ENCODE measurements at places on chromosomes 7 and 10. TPM values are rescaled to one million over a fixed set of nuclear protein-coding genes. Genes with fewer than 3 reads are reported as not detected.

CTBP2 gene
- total RNA-seq: 66.7 TPM

MSMB gene
- not detected for total RNA-seq

SPDYE6 gene
- total RNA-seq: not detected

ZPBP gene
- not detected for total RNA-seq

GRCh38 chr7:7496311-7496710 is 39.4 kb downstream of the COL28A1 start:
- no peaks in the 10 kb centered on the region for H3K4me1 ChIP-seq
- H3K27ac ChIP-seq: no peak overlapping the region
- no peak overlapping the region for H3K4me3 ChIP-seq

GRCh38 chr10:127527891-127528290 is 21.2 kb upstream of the NPS start:
- no peak overlapping the region for H3K27ac ChIP-seq
- H3K36me3 ChIP-seq: no peaks in the 10 kb centered on the region
- H3K4me3 ChIP-seq: no peak overlapping the region
- H3K27me3 ChIP-seq: no peaks in the 10 kb centered on the region

- no peak for DNase-seq
- H3K4me1 ChIP-seq: no peaks in the 10 kb centered on the region
- H3K36me3 ChIP-seq: no peaks in the 10 kb centered on the region
- no peak overlapping the region for H3K27ac ChIP-seq
- H3K4me3 ChIP-seq: no peak overlapping the region
- no peaks in the 10 kb centered on the region for H3K27me3 ChIP-seq
Measured at GRCh38 chr7:82726038-82726800, 282.6 kb upstream of the CACNA2D1 start.

- H3K4me3 ChIP-seq: no peak overlapping the region
- no peaks in the 10 kb centered on the region for H3K27me3 ChIP-seq
- H3K27ac ChIP-seq: no peak overlapping the region
Measured at GRCh38 chr10:32155075-32155516, 98.9 kb upstream of the KIF5B start.

GRCh38 chr7:2325162-2325561 is 10.9 kb upstream of the SNX8 start:
- peak overlapping the region; percentile 47 for H3K27ac ChIP-seq
- H3K36me3 ChIP-seq: no peaks in the 10 kb centered on the region
- H3K4me3 ChIP-seq: no peak overlapping the region
- H3K27me3 ChIP-seq: no peaks in the 10 kb centered on the region
- no peaks in the 10 kb centered on the region for H3K4me1 ChIP-seq

DNA sequence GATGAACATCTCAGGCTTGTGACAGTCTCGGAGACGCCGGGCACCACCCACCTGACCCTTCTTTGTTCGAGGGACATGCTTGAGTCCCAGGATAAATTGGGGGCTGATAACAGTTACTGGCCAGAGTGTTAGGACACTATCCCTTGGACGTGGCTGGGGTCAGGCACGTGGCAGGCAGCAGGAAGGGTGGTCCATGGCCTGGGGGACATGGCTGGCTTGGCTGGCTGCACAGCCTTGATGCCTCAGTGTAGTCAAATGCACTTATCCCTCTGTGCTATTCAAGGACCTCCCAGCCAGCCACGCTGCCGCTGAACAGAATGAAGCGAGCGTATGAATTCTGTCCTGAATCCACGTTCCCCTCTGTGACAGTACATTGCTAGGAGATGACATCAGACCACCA is 662.0 kb upstream of the FOXK1 start:
- H3K27ac ChIP-seq: no peak overlapping the region
- no peaks in the 10 kb centered on the region for H3K36me3 ChIP-seq
- no peak for DNase-seq
- no peaks in the 10 kb centered on the region for H3K4me1 ChIP-seq

GRCh38 chr10:84845628-84846261 is 517.4 kb downstream of the CCSER2 start:
- no peak overlapping the region for H3K27ac ChIP-seq
- no peaks in the 10 kb centered on the region for H3K27me3 ChIP-seq
- DNase-seq: no peak
- no peaks in the 10 kb centered on the region for H3K4me1 ChIP-seq
- H3K36me3 ChIP-seq: no peaks in the 10 kb centered on the region
- H3K4me3 ChIP-seq: no peak overlapping the region

GRCh38 chr10:51910596-51910995 is 211.2 kb upstream of the CSTF2T start:
- DNase-seq: no peak
- no peak overlapping the region for H3K4me3 ChIP-seq
- no peak overlapping the region for H3K27ac ChIP-seq
- no peaks in the 10 kb centered on the region for H3K4me1 ChIP-seq
- no peaks in the 10 kb centered on the region for H3K36me3 ChIP-seq

DNA sequence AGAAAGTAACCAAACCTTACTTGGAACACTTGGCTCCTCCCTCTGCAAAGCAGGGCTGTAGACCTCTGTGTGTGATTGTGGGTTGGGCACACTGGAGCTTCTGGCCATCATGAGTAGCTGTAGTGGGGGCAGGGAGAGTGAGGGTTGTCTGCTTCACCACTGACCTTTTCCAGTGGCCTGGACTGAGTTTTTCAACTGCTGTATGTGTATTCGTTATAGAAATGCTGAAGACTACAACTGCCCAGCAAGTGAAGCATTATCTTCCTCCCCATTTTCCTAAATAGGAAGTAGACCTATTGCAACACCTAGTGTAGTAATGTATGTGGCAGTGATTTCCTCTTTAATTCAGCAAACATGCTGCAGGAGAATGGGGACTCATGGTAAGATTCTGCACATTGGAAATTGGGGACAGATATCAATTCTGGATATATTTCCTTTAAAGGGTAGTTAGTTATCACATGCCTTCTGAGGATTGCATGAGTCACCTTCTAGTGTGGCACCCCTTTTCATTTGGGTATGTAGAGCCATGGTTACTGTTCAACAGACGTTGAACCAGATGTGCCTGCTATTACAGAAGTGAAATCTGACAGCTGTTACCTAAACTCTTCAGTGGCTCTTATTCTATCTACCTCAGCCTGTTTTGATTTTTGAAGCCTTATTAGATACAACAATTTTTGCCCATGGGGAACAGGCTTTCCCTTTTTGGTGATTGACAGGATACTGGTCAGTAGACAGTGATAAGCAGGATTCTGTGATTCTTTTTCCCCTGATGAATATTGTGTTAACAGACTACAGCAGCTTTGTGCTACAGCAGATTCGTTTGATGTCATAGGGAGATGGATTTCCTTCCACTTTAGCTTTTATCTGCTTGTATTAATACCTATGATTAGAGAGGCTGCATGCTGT is 130.9 kb downstream of the SND1 start:
- peaks cover 24% of the 10 kb centered on the region for H3K4me1 ChIP-seq
- no peaks in the 10 kb centered on the region for H3K36me3 ChIP-seq
- no peak overlapping the region for H3K4me3 ChIP-seq

DNA sequence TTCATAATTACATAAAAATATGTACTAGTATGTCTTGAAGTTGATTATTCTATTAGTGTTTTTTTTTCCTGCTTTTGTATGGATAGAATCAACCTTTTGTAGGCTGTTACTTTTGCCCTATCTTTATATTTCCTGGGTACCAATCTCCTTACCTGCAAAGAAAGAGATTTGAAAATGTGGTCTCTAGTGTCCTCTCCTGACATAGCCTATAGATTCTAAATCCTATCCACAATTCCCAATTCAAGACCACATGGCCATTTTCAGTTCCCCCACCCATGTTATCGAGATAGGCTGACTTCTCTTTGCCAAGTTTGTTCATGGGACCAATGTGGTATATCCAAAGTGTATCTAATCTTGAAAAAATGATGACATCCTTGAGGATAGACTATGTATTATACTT is 269.4 kb upstream of the SEMA3D start:
- no peaks in the 10 kb centered on the region for H3K36me3 ChIP-seq
- H3K4me1 ChIP-seq: no peaks in the 10 kb centered on the region
- H3K27ac ChIP-seq: no peak overlapping the region

DNA sequence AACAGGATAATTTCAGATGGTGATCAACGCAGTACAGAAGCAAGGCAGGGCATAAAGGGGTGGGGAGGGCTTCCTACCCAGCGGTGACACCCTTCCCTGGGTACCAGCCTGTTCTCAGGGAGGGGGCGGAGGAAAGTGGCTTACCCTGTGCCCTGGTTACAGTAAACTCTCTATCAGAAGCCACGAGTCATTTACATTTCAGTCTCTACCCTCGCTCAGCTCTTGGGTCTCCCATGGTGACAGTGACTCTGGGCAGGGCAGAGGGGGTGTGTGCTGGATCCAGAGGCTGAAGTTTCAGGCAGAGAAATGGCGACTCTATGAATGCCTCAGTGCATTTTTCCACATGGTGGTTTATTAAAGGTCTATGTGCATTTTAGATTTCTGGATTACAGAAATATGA is 107.0 kb downstream of the ADARB2 start:
- no peak overlapping the region for H3K27ac ChIP-seq
- DNase-seq: no peak
- no peaks in the 10 kb centered on the region for H3K36me3 ChIP-seq
- no peak overlapping the region for H3K4me3 ChIP-seq
- no peaks in the 10 kb centered on the region for H3K4me1 ChIP-seq

GRCh38 chr10:131216681-131217230 is 94.8 kb downstream of the TCERG1L start:
- no peaks in the 10 kb centered on the region for H3K27me3 ChIP-seq
- H3K36me3 ChIP-seq: no peaks in the 10 kb centered on the region
- H3K4me1 ChIP-seq: no peaks in the 10 kb centered on the region
- H3K27ac ChIP-seq: no peak overlapping the region
- no peak overlapping the region for H3K4me3 ChIP-seq

DNA sequence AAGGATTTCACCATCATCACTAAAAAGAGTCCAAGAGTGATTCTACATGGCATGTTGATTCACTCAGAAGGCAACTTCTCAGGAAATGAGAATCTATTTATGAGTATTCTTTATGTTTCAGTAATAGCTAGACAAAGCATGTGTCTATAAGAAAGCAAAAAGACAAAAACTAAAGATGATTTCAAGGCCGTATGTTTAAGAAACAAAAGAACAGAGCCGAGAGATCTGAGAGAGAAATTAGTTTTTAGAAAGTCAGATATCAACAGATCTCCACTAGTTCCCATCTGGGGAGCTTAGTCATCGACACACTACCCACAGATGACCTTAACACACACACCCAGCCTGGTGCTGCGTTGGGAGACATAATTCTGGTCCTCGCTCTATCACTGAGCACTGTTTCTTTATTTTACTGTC is 21.0 kb downstream of the PIP4K2A start:
- no peak overlapping the region for H3K27ac ChIP-seq
- no peak for DNase-seq
- H3K4me1 ChIP-seq: peaks cover 22% of the 10 kb centered on the region
- H3K36me3 ChIP-seq: no peaks in the 10 kb centered on the region
- no peak overlapping the region for H3K4me3 ChIP-seq

GRCh38 chr7:738723-739454 is 11.8 kb upstream of the PRKAR1B start:
- peaks cover 26% of the 10 kb centered on the region for H3K36me3 ChIP-seq
- H3K27ac ChIP-seq: no peak overlapping the region
- H3K4me1 ChIP-seq: no peaks in the 10 kb centered on the region
- H3K27me3 ChIP-seq: no peaks in the 10 kb centered on the region
- DNase-seq: peak; percentile 55

GRCh38 chr7:112266141-112266540 is 59.6 kb downstream of the ZNF277 start:
- no peak overlapping the region for H3K27ac ChIP-seq
- peaks cover 25% of the 10 kb centered on the region for H3K4me1 ChIP-seq
- H3K4me3 ChIP-seq: no peak overlapping the region

DNA sequence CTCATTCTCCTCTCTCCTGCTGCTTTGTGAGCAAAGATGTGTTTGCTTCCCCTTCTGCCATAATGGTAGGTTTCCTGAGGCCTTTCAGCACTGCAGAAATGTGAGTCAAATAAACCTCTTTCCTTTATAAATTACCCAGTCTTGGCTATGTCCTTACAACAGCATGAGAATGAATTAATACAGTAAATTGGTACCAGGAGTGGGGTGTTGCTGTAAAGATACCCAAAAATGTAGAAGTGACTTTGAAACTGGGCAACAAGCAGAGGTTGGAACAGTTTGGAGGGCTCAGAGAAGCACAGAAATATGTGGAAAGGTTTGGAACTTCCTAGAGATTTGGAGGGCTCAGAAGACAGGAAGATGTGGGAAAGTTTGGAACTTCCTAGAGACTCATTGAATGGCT is 388.7 kb upstream of the GHITM start:
- H3K27ac ChIP-seq: no peak overlapping the region
- no peaks in the 10 kb centered on the region for H3K4me1 ChIP-seq
- H3K36me3 ChIP-seq: no peaks in the 10 kb centered on the region
- no peak overlapping the region for H3K4me3 ChIP-seq

DNA sequence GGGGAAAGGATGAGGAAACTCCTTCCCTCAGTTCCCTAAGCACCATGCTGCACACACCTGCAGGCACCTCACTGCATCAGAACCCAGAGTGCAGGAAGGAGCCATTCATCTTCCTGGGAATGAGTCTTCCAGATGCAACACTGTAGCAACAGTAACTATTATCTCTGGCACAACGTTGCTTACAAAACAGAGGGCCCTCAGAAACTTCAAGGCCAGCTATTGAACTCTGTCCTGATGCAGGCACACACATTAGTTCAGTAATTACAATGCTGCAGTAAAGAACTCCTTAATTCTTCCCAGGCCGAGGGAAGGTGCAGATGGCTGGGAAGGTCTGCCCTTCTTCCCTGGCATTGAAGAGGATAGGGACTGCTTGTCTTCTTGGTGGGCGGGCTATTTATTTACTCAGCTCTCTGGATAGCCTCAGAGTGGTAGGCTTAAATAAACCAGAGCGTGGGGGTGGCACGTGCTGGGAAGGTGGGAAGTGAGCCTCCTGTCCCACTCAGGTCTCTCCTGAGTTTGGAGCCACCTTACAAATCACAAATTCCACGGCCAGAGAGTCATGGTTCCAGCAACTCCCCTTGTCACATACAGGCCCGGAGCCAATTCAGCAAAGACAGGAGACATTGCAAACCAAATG is 125.1 kb upstream of the JCAD start:
- peaks cover 21% of the 10 kb centered on the region for H3K4me1 ChIP-seq
- DNase-seq: no peak
- no peak overlapping the region for H3K27ac ChIP-seq
- no peak overlapping the region for H3K4me3 ChIP-seq

- no peak overlapping the region for H3K27ac ChIP-seq
- no peaks in the 10 kb centered on the region for H3K36me3 ChIP-seq
- no peaks in the 10 kb centered on the region for H3K4me1 ChIP-seq
Measured at GRCh38 chr10:1451941-1452340, 285.4 kb downstream of the ADARB2 start.
